M059J (cell line): ENCODE measurements at places on chromosomes 5 and 9. TPM values are rescaled to one million over a fixed set of nuclear protein-coding genes. Genes with fewer than 3 reads are reported as not detected.
A peak's percentile ranks its signal among the peaks of the same experiment; 100 is the strongest.

Gene KIAA0825
- 0.32 and 0.49 TPM in 2 replicates for total RNA-seq

Gene HMMR
- 57.0 and 74.7 TPM in 2 replicates for total RNA-seq

- DNase-seq = no peak
These were observed 611.9 kb downstream of the IRX1 start for GRCh38 chr5:4207486-4207885.

Gene TAS2R1
- total RNA-seq = not detected in 2 replicates

Gene KCNN2
- 0.15 and 0.74 TPM in 2 replicates for total RNA-seq

DNA sequence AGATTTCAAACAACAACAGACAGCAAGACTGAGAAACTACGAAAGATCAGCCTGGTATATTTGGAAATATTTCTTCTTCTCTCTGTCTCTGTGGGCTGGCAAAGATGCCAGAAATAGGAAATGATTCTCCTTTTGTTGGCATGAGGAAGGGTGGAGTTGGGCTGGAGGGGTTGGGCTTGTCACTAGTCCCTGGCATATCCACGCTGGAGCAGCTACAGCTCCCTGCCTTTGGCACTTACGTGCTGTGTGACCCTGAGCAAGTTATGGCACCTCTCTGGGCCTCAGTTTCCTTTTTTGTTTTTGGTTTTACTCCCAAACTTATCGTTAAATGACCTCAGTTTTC lies 354 bp upstream of the KCNMB1 start:
- peak; percentile 10 for DNase-seq

GRCh38 chr9:126275386-126276001 lies 51.1 kb upstream of the MVB12B start:
- DNase-seq = no peak

DNA sequence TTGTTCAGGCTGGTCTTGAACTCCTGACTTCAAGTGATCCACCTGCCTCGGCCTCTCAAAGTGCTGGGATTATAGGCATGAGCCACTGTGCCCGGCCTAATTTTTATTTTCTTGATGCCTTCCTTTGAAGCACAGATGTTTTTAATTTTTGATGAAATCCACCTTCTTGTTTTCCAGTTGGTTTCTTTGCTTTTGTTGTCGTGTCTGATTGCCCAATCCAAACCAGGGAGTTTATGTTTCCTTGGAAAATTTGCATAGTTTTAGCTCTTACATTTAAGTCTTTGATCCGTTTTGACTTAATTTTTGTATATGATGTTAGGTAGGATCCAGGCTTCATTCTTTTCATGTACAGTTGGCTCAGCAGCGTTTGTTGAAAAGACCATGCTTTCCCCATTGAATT lies 15.2 kb downstream of the EHMT1 start:
- DNase-seq = no peak

- no peak for DNase-seq
These were observed 219.7 kb downstream of the EFNA5 start for GRCh38 chr5:107451028-107451427.

Gene TMEM174
- total RNA-seq = not detected in 2 replicates

Gene CDC20B
- total RNA-seq = not detected in 2 replicates

Gene FBP2
- not detected in 2 replicates for total RNA-seq

DNA sequence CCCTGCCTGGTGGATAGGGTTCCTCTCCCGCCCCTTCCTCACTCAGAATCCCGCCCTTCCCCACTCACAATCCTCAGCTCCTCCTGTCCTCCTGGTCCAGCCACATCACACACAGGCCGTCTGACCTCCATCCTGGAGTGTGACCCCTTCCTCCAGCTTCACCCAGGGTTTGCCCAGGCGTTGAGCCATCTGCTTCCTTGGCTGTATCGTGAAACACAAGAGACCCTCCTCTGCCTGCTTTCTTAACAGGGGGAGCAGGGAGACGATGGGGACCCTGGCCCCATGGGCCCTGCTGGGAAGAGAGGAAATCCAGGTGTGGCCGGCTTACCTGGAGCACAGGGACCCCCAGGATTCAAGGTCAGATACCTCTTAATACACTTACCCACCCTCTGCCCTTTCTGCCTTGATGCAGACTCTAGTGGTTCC lies 32.3 kb upstream of the ORM1 start:
- no peak for DNase-seq

DNA sequence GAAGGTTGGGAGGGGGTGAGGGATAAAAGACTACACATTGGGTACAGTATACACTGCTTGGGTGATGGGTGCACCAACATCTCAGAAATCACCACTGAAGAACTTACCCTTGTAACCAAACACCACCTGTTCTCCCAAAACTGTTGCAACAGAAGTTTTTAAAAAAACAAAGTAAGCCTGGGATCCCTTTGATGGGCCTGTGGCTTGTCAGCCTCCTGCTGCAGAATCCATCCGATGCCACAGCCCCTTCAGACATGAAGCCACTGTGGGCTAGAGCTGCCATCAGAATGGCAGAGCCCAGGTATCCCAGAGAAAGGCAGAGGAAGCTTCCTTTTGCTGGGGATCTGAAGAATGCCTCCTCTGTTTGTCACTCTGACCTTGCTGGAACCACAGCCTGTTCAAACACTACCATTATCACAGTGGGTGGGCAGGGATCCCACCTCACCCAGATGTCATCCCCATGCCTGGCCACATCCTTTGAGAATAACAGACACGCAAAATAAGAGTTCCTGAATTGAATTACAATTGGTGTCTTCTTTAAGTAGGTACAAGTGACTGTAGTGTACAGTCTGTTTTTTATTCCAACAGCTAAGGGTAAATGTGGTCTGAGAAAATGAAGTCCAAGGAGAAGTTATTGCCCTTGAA lies 78.1 kb upstream of the DIRAS2 start:
- no peak for DNase-seq

DNA sequence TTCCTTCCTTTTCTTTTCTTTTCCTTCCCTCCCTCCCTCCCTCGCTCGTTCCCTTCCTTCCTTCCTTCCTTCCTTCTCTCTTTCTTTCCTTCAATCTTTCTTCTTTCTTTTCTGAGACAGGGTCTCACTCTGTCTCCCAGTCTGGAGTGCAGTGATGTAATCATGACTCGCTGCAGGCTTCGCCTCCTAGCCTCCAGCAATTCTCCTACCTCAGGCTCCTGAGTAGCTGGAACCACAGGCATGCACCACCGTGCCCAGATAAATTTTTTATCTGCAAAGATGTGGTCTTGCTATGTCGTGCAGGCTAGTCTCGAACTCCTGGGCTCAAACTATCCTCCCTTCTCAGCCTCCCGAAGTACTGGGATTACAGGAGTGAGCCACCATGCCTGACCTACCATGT lies 81.4 kb downstream of the SPATA31C2 start:
- DNase-seq = peak; percentile 93

GRCh38 chr9:97740848-97741821 lies 44.0 kb upstream of the XPA start:
- DNase-seq = peak; percentile 75

- no peak for DNase-seq
These were observed 581 bp upstream of the C9orf40 start for GRCh38 chr9:74953235-74953751.

Gene SLC6A7
- total RNA-seq = not detected in 2 replicates

DNA sequence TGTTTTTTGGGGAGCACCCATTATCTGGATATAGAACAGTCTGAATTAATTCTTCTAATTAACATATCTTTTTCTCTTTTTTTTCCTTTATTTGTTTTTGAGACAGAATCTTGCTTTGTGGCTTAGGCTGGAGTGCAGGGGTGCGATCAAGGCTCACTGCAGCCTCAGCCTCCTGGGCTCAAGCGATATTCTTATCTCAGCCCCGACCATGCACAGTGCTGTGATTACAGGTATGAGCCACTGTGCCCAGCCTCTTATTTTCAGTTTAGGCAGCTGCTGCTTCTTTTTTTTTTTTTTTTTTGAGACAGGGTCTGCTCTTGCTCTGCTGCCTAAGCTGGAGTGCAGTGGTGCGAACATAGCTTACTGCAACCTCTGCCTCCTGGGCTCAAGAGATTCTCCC lies 20.2 kb downstream of the UBE2R2 start:
- DNase-seq = no peak

DNA sequence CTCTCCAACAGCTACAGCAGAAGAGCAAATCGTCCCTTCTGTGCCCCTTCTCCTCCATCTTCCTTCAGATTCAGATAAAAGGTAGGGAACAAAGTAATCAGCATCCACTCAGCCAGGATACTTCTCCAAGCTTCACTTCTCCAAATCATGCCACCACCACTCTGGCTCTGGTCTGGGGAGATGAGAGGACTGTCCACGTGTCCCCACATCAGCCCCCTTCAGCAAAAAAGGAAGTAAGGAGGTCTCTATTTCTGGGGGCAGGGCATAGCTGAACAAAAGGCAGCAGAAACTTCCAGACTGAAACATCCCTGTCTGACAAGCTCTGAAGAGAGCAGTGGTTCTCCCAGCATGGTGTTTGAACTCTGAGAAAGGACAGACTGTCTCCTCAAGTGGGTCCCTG lies 116.9 kb downstream of the C5orf15 start:
- DNase-seq = no peak

GRCh38 chr5:55003432-55004065 lies 18.2 kb upstream of the ESM1 start:
- DNase-seq = peak; percentile 23

- DNase-seq = no peak
These were observed 112.0 kb downstream of the ADAMTSL1 start for GRCh38 chr9:18585996-18586395.

Gene PCDHGB5
- not detected in 2 replicates for total RNA-seq

Gene CBY3
- total RNA-seq = not detected in 2 replicates

Gene RFK
- 37.6 and 42.7 TPM in 2 replicates for total RNA-seq

GRCh38 chr5:1505506-1506241 lies 18.1 kb downstream of the LPCAT1 start:
- DNase-seq = no peak

- DNase-seq = no peak
These were observed 69.1 kb downstream of the GDNF start for GRCh38 chr5:37770786-37771185.

Gene ECSCR
- total RNA-seq = 1.5 and 2.4 TPM in 2 replicates

Gene GABRA1
- not detected in 2 replicates for total RNA-seq

GRCh38 chr5:139664727-139665351 lies 16.7 kb downstream of the CXXC5 start:
- DNase-seq = no peak

DNA sequence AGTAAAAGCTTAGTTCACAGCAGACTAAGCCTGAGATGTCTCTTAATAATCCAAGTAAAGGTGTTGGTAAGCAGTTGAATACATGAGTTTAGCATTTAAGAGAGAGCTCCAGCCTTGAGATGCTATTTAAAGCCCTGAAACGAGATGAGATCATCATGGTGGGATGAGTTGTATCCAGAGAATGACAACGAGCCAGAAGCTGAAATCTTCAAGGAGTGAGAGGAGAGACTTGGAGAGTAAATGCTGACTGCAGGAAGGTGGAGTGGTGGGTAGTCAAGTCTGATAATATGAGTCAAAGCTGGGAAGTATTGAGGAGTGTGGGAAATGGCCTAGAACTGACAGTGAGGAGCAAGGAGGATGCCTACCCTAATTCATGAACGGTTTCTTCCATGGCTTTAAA lies 53.7 kb downstream of the PLAC8L1 start:
- DNase-seq = peak; percentile 46

GRCh38 chr5:52787600-52788504 lies at the start of the genes ITGA1 and PELO:
ITGA1 (plus strand) TSS chr5:52787916; CDS start chr5:52788354, 438 bp downstream.
PELO (plus strand) TSS chr5:52787916; CDS start chr5:52800395, 12,479 bp downstream.
- DNase-seq = peak; percentile 89

Gene NR6A1
- total RNA-seq = 1.4 and 2.4 TPM in 2 replicates

DNA sequence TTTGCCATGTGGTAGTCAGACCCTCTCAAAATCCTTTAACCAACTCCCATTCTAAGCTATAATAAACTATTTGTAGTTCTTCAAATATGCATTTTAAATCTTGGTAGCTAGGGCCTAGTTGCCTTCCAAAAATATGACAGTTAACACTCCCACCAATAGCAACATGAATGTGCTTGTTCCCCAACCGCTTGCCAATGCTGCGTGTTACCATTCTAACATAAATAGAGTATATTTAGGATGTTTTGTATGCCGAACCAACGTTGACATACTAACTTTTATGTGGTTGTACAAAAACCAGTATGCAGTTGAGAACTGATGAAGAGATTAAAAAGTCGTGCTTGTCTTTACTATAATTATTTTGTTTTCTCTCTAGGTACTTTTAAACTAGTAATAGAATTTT lies 9.0 kb downstream of the UBE2B start:
- no peak for DNase-seq

Gene CTSL
- 174 and 202 TPM in 2 replicates for total RNA-seq

DNA sequence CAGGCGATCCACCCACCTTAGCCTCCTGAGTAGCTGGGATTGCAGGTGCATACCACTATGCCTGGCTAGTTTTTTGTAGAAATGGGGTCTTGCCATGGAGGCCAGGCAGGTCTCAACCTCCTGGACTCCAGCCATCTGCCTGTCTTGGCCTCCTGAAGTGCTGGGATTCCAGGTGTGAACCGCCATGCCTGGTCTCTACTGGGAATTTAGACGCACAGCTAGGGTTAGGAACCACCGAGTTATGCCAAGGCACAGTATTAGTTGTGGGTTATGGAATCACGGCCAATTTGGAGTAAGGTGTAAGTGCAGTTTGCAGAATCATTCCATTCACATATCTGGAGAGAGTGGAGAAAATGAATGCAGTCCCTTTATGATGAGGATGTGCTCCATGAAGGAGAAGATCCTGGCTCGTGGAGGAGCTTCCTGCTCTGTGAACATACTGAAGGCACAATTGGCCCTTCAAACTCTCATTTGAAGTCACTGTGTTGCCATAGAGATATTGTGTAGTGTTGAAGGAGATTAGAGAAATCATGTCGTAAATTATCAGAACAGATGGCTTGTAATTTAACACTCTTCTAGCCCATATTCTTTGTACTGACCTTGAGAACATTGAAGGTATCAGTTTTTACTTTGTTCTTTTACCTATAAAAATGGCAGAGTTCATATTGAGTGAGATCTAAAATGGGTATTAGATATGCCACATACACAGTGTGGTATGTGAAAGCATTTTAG lies 18.8 kb downstream of the TRIO start:
- peak; percentile 73 for DNase-seq

- no peak for DNase-seq
These were observed 67.2 kb downstream of the KCTD16 start for GRCh38 chr5:144237851-144238250.

GRCh38 chr9:70441622-70442021 lies 27.2 kb upstream of the KLF9 start:
- no peak for DNase-seq

Gene BARX1
- total RNA-seq = 0.69 TPM in 1 of 2 replicates, not detected in the other

DNA sequence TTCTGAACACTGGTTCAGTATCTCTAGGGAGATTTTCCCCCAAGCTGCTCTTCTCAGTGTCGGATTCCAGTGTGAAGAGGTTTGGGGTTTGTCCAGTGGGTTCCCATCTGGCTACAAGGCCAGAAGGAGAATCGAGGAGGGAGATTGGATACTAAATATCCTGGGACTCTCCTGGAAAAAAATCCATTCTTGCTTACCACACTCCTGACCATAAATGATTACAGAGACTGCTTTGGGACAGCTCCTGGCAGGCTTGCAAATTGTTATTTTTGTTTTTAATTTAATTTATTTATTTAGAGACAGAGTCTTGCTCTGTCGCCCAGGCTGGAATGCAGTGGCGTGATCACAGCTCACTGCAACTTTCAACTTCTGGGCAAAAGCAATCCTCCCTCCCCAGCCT lies 4.7 kb upstream of the SUSD1 start:
- DNase-seq = peak; percentile 79

DNA sequence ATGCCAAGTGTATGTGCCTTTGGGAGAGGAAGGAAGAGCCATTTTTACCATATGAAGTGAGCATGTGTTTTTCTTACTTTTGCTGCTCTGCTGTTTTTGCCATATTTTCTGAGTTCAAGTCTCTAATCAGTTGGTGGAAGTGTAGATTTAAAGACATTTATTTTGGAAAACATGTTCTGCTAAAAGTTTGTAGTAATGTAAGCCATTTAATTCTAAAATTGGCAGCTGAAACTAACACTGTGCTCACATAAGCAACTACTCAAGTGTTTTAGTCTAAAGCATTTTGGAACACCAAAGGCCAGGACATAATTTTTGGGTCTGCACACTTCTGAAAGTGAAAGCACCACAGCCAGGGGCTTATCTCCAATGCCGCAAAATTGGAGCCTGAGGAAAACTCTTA lies 363.4 kb upstream of the ZNF608 start:
- DNase-seq = no peak
